ENCODE measurements at places on chromosomes 2 and 18.

GRCh38 chr18:25089470-25089869 lies 262.5 kb downstream of the ZNF521 start:
- DNase-seq: no peak

DNA sequence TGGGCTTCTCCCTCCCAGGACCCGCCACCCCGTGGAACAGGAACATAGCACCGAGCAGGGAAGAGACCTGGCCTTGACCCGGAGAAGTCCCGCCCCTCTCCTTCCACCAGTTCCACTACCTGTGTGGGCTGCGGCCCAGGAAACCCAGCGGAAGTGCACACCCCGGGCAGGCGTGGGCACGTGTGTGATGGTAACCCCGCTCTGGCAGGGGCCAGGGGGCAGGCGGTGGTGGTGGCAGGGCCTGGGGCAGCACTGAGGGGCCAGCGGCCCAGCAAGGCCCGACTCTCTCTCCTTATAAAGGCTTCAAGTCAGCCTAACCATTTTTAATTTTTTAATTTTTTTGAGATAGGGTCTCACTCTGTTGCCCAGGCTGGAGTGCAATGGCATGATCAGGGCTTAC lies 129.0 kb upstream of the FAM98A start:
- no peak for DNase-seq

- peak; percentile 39 for DNase-seq
These were observed 32.4 kb upstream of the VIT start for GRCh38 chr2:36663851-36664695.

- no peak for DNase-seq
These were observed 19.7 kb upstream of the EMILIN2 start for GRCh38 chr18:2827061-2827460.

GRCh38 chr2:63840081-63840784 lies 1.5 kb upstream of the UGP2 start:
- DNase-seq: no peak

Measured in CD4-positive, alpha-beta memory T cell (primary cell).